ENCODE measurements at places on chromosomes 6 and 20.

GRCh38 chr6:26183581-26184366 lies 96.5 kb downstream of the HFE start:
- DNase-seq = peak; percentile 88

GRCh38 chr6:69338431-69339162 lies 458.2 kb downstream of the LMBRD1 start:
- no peak for DNase-seq

- DNase-seq = peak; percentile 39
Observed at GRCh38 chr20:13771853-13772453, 12.8 kb downstream of the ESF1 start.

- DNase-seq = no peak
Observed at GRCh38 chr6:26514984-26515383, 14.9 kb downstream of the BTN1A1 start.
